ENCODE measurements at places on chromosomes 11 and 22. TPM values are rescaled to one million over a fixed set of nuclear protein-coding genes. Genes with fewer than 3 reads are reported as not detected.

- peak; percentile 84 for DNase-seq
These were observed 952 bp downstream of the YAP1 start for GRCh38 chr11:102111011-102111786.

- DNase-seq = no peak
These were observed 13.9 kb upstream of the PNPLA5 start for GRCh38 chr22:43905681-43906080.

GRCh38 chr11:119368121-119369034 lies 13.1 kb downstream of the USP2 start:
- no peak for DNase-seq

GRCh38 chr22:27220339-27220738 lies 563.0 kb downstream of the MIAT start:
- no peak for DNase-seq

Gene KCNJ5
- 0.55 TPM for total RNA-seq

DNA sequence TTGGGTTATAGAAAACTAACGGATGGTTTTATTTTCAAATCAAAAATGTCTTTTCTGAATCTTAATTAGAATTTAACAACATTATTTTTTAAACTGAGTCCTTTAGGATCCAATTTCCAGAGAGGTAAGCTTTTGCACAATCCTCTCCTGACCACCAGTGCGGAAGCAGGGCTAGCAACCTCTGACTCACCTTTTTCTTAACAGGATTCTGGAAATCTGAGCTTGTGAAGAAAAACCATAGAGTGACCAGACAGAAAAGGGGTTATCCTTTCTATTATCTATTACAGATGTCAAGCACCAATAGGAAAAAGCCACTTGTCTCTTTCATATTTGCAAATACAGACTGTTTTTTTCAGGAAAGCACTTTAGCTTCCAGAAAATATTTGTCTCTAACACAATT lies 25.3 kb downstream of the ALG9 start:
- DNase-seq = no peak

GRCh38 chr11:83663446-83663845 lies 377.3 kb upstream of the CCDC90B start:
- DNase-seq = no peak

GRCh38 chr11:105937331-105937730 lies 84.7 kb downstream of the MSANTD4 start:
- DNase-seq = no peak

DNA sequence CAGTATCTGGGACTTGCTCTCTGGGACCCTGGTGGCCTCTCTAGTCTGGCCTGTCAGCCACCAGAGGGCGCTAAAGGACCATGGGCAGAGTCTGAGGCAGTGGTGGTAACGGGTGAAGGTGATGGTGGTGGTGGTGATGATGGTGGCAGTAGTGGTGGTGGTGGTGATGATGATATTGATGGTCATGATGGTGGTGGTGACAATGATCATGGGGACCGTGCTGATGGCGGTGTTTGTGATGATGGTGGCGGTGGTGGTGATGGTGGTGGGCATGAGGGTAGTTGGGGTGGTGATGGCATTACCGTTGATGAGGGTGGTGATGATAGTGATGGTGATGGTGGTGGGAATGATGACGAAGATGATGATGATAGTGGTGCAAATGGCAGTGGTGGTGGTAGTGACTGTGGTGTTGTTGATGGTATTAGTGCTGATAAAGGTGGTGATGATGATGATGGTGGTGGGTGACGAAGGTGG lies 16.0 kb downstream of the TRPM5 start:
- peak; percentile 90 for DNase-seq

- DNase-seq = no peak
These were observed 75.3 kb downstream of the APIP start for GRCh38 chr11:34840736-34841386.

Gene MRGPRX3
- not detected for total RNA-seq

- DNase-seq = peak; percentile 86
These were observed 7.9 kb upstream of the FADS3 start for GRCh38 chr11:61899146-61899841.

DNA sequence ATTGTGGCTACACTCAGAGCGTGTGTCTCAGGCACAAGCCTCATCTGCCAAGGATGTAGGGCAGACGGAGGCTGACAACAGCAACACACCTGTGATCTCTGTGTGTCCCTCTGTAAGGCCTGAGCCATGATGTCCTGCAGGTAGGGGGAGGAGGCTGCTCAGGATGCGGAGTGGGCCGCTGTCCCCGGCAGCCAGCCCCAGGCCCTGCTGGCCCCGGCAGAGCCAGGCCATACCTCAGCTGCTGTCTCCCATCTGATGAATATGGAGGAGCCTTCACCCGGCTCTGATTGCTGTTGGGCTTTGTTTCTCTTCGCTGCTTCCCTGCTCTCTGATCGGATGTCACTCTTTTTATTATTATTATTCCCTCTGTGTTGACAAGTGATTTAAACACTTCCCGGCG lies 83.6 kb upstream of the NCAM1 start:
- no peak for DNase-seq

Gene GGT5
- total RNA-seq = 15.0 TPM

Gene APOL3
- 13.6 TPM for total RNA-seq

- no peak for DNase-seq
These were observed 43.1 kb downstream of the MTMR3 start for GRCh38 chr22:29926057-29926456.

DNA sequence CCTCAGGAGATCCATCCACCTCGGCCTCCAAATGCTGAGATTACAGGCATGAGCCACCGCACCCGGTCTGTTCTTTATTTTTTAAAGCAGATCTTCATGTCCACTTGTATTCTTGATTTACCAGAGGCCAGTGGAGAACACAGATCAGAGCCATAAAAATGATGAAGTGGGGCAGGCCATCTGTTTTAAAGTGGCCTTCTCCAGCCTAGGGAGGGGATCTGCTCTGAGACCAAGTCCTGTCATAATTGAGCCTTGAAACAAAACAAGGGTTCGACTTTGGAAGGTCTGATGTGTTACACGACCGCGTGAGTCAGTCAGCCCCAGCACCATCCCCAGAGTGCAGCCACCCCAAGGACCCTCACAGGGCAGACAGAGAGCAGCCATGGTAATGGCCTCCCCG lies 27.5 kb downstream of the ABCC8 start:
- DNase-seq = no peak

DNA sequence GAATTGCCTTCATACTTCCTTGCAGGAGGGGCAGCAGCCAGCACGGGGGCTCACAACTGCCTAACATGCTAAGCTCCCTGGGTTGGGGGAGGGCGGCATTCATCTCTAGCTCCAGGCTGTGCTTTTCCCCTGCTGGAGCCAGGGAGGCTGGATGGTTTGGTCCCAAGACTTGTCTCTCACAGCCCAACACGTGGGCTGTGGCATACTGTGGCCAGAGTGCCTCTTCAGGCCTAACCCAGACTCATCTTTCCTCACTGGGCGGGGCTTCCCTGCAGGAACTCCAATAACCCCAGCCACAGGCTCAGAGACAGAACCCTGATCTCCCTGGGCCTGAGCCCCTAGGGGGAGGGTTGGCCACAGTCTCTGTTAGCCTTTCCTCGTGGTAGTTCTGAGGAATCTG lies 121.9 kb upstream of the PLET1 start:
- DNase-seq = no peak

- DNase-seq = peak; percentile 47
These were observed at the start of gene RTN4RL2 for GRCh38 chr11:57460022-57460757. Gene RTN4RL2 (plus strand): TSS chr11:57460528. CDS start chr11:57460866, 338 bp downstream.

Gene IL18
- 4.7 TPM for total RNA-seq

Gene CNIH2
- 4.0 TPM for total RNA-seq

GRCh38 chr22:38291201-38291777 lies 18.5 kb upstream of the TMEM184B start:
- no peak for DNase-seq

Gene OR52I2
- total RNA-seq = 0.31 TPM

DNA sequence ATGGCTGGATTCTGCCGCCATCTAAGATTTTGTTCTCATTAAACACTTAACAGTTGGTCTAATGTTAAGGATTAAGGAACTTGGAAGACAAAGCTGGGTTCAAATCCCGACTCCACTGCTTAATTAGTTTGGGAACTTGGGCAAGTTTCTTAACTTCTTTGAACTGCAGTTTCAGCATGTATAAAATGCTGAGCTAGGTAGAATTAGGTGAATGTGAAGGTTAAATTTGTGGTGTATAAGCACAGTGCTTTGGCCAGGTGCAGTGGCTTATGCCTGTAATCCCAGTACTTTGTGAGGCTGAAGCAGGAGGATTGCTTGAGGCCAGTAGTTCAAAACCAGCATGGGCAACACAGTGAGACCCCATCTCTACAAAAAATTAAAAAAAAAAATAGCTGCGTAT lies 160.7 kb upstream of the RASSF10 start:
- DNase-seq = no peak

DNA sequence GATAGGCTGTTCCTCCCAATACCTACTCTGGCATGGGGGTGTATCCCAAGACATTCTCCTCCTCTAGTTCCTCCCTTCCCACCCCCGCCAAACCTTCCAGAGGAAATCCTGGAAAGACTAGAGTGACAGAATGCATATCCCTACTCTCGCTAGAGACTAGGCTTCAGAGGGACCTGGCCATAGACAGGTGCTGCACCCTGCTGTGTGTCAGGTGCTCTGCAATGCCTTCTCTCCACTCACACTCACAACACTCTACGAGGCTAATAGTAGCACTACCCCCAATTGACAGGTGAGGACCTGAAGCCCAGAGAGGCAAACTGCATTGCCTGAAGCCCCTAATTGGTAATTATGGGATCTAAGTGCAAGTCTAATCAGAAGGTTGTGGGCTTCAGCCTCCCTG lies 46.2 kb upstream of the LMO1 start:
- DNase-seq = no peak

DNA sequence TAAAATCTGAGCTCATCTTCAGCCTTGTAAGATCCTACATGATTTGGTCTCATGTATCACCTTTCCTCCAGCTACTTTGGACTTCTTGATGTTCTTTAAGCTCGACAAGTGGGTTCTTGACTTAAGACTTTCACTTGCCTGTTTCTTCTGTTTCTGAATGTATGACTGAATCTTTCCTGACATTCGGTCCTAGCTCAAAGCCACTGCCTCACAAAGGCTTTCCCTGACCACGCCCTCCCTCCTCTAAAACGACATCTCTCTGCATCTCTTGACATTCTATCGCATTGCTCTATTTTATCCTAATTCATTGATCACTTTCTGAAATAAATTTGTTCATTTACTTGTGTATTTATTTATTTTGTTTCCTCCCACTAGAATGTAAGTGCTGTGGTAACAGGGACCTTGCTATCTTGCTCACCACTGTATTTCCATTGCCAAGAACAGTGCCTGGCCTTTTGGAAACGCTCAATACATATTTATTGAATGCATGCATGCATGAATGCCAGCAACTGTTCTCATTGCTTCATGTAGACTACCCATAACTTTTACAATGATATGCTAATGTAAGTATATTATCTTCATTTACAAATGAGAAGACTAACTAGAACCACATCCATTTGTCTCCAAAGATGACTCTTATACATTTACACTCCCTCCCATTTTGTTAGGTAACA lies 43.0 kb downstream of the LMO2 start:
- DNase-seq = no peak

Gene SMIM35
- not detected for total RNA-seq

- DNase-seq = peak; percentile 90
These were observed 62.5 kb upstream of the PPARA start for GRCh38 chr22:46087816-46088277.

Data from testis (tissue), 5 donors.